NCI-H1436 (cell line): ENCODE measurements at places on chromosomes 16 and 17.

GRCh38 chr17:43550754-43551153 is 4.6 kb upstream of the ETV4 start:
- no peak for DNase-seq

DNA sequence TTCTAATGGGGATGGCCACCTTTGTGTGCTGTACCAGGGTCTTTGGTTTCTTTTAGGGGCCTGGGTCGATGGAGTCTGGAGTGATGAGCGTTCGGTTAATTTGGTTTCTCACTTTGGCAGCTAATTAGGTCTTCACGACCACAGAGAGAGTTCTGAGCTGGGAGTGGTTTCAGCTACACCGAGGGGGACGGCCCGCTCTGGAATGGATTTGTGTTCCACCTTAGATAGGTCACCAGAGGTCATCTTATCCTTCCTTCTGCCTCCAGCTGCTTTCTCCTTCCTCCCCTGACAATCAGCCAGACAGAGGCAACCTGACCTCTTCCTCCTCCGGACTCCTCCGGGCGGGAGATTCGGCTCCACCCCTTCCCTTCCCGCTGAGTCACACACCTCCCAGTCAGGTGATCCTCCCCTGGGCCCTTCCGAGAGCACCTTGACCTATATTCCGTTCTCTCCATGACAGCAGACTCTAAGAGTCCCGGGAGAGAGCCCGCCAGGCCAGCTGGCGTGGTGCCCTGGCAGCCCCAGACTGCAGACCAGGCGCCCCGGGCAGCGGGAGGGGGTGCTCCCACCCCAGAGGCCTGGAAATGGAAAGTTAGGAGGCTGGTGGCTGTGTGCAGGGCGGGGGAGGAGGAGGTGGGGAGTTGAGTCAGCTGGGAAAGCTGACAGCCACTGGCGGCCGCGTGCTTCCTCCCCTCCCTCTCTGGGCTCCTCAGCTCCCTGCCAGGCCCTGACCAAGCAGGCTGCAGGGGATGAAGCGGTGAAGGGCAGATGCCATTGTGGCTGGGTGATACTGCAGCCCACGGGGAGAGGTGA is 44.7 kb downstream of the CHD9 start:
- peak; percentile 94 for DNase-seq

DNA sequence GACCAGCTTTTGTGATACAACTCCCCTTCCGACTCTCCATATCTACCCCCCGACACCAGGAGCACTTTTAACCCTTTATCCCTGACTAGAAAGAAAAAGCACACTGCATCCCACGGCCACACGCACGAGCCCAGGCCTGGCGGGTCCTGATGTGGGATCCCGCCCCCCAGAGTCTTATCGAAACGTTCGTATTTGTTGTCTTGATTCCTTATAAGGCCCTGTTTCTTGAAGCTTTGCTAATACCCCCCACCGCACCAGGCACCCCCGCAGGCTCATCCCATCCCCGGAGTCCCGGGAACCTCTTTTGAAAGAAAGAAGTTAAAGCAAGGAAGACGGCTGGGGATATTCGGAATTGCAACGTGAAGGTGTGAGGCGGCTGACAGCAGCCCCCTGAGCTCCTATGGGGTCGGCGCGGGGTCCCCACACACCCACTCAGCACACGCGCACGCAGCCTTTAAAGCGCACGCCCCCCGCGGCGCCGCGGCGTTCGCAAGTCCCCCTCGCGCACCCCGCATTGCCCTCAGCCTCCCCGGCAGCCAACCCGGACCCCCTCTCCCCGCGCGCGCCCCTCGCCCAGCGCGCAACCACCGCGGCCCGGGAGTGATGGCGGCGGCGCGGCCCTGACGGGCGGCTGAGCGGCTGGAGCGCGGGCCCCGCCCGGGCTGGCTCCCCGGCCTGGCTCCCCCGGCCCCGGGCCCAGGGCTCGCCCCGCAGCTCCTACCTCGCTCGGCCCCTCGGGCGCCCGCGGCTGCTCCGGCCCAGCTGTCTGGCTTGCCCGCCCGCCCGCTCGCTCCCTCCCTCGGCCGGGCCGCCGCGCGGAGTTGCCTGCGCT is 448 bp downstream of the STAT5B start:
- DNase-seq = no peak

GRCh38 chr17:50332196-50332595 is 13.7 kb upstream of the XYLT2 start:
- no peak for DNase-seq

- peak; percentile 67 for DNase-seq
Observed at GRCh38 chr17:73191443-73192205, 1.2 kb upstream of the COG1 start.
